ENCODE measurements at places on chromosomes 2 and 18. TPM values are rescaled to one million over a fixed set of nuclear protein-coding genes. Genes with fewer than 3 reads are reported as not detected.

GRCh38 chr2:139177041-139177440, 396.9 kb upstream of the NXPH2 start:
- no peak for DNase-seq

DNA sequence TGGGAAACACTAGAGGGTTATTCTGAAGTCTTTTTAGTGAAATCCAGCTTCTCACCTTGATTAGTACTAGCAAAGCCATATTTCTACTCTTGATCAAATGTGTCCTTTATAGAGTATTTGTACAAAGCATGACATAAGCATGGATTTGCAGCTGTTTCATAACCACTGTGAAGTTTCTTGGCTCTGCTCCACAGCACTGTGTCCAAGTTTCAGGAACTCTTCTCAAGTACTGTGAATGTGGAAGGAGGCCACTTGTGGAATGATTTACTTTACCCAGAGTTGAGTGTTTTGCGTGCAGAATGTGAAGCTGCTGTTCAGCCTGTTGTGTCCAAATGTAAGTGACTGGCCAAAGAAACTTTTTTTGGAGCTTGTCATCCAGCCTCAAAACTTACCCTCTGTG, 16.2 kb upstream of the MAPRE2 start:
- no peak for DNase-seq

- no peak for DNase-seq
Measured at GRCh38 chr18:34339155-34339554, 114.4 kb upstream of the NOL4 start.

GRCh38 chr2:49003201-49003600, 151.1 kb downstream of the FSHR start:
- no peak for DNase-seq

Gene ZNF521
- not detected for total RNA-seq

DNA sequence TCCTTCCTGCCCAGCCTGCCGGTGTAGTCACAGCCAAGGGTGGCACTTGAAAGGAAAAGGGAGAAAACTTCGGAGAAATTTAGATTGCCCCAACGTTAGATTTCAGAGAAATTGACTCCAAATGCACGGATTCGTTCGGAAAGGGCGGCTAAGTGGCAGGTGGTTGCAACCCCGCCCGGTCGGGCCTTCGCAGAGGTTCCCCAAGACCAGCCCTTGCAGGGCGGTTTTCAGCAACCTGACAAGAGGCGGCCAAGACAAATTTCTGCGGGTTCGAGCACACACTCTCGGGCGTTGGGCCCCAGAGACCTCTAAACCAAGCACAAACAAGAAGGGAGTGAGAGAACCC, 4.8 kb downstream of the ONECUT2 start:
- no peak for DNase-seq

DNA sequence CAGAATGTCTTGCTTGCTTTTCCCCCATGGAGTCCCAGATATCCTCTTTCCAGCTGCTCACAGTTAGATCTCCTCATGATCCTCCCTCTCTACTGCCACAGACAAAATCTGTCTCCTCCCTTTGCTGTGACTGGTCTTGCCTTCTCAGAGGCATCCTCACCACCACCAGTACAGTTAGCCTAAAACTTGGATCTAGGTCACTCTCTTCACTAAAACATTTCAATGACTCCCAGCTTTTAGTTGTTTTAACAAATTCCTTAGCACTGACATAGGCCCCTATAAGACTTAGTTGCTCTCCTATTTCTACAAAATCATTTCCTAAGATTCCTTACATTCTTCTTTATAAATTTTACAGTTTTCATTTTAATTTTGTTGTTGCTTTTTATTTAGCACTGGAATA, 734.2 kb upstream of the CHAC2 start:
- no peak for DNase-seq

GRCh38 chr2:85326406-85327159, 1.2 kb downstream of the TGOLN2 start:
- peak; percentile 78 for DNase-seq

Gene LMAN2L
- 7.9 TPM for total RNA-seq

Gene DSG4
- not detected for total RNA-seq

DNA sequence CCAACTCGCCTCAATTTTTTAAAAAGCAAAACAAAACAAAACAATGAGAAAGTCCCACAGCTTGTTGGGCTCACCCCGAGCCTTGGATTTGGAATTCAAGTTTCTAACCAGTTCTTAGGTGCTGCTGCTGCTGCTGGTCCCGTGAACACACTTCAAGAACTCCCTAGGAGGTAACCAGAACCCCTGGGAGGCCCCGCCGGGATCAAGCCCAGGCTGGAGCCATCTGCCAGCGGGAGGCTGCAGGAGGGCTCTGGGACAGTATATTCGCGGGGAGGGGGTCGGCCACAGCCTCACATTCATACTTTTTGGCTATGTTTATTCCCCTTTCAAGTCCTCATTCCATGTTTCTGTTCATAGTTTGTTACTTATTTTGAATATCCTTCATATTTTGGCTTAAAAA, 223.4 kb downstream of the TFCP2L1 start:
- no peak for DNase-seq

DNA sequence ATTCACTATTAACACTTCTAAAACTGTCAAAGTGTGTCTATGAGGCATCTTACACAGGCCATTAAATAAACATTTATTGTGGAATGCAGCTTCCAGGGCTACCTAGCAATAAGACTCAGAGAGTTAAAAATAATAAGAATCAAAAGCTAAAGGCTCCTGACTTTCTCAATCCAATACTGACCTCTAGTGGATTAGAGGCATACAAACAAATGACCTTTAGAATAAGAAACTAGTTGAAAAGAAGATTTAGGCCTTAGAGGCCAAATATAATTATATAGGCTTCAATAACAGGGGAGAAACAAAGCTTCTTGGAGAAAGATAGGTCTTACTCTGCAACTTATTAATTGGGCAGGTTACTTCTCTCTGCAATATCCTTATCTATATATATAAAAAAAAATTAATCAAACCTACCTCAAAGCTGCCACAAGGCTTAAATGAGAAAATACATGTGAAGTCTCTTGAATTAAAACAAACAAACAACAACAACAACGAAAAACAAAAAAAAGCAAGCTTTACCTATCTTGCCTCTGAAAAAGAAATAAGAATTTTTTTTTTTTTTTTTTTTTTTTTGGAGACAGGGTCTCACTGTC, 246.1 kb downstream of the EXOC6B start:
- no peak for DNase-seq

- DNase-seq: no peak
Measured at GRCh38 chr2:121638333-121638732, 10.9 kb downstream of the CLASP1 start.

- DNase-seq: peak; percentile 67
Measured at GRCh38 chr18:69947361-69948133, at the start of gene CD226. Gene CD226 (minus strand): TSS chr18:69947873. CDS start chr18:69947406, 467 bp downstream.

DNA sequence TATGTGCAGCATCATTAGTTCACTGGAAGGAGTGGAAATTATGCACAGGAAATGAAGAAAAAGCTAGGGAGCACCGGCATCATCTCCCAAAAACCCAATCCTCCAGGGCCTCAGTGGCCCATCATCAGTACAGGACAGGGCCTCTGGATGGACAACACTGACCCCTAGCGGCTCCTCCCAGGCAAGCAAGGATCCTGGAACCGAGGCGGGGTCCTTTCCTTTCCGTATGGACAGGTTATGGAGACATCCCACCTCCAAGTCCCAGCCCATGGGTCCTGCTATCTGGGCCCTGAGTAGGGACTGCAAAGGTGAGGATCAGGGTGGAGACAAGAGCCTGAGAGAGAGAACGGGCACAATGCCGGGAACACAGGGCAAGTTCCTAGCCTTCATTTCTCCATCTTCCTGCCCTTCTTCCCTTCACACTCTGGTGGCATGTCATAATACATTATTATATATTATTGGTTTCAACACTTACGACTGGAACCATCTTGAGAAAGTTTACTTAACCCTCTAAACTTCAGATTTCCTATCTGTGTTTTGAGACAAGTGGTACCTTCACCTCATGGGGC, 68.2 kb downstream of the ZNF516 start:
- no peak for DNase-seq

GRCh38 chr2:72024451-72025175, 123.0 kb downstream of the CYP26B1 start:
- no peak for DNase-seq

DNA sequence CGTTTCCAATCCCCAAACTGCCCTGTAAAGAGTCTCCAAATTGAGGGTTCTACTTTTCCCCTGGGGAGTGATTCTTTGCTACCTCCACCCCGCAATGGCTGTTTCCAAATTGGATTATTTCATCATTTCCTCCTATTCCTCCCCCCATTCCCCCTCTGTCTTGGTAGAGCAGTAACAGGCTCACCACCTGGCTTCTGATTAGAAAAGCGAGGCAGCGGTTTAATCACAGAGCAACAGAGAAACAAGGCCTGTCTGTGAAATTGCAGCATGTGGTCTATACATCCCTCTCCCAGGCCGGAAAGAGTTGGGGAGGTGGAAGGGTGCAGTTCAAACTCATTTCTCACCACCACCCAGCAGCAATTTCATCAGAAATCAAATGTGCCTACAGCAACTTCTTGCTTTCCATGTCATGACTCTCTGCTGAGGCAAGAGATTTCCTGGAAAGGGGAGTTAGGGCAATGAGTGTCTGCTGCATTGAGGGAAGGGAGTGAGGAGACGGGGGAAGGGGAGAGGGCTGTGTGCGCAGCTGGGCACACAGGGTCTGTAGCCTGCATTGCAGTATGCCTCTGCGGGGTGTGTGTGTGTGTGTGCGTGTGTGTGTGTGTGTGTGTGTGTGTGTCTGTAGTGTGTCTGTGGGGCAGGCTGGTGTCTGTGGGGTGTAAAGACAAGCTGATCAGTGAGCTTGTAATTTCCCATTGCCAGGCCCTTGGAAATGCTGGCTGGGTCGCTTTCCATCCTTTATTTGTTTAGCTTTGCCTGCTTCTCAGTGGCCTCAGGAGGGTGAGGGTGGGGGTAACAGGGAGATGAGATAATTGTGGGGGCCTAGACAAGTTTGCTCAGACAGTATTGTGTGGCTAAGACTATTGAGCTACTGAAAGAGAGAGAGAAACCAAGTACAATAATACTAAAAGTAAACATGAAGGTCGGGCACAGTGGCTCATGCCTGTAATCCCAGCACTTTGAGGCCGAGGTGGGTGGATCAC, 13.5 kb upstream of the IGFBP2 start:
- DNase-seq: peak; percentile 53

Gene ANKRD62
- not detected for total RNA-seq

Gene TBC1D8
- 0.29 TPM for total RNA-seq

DNA sequence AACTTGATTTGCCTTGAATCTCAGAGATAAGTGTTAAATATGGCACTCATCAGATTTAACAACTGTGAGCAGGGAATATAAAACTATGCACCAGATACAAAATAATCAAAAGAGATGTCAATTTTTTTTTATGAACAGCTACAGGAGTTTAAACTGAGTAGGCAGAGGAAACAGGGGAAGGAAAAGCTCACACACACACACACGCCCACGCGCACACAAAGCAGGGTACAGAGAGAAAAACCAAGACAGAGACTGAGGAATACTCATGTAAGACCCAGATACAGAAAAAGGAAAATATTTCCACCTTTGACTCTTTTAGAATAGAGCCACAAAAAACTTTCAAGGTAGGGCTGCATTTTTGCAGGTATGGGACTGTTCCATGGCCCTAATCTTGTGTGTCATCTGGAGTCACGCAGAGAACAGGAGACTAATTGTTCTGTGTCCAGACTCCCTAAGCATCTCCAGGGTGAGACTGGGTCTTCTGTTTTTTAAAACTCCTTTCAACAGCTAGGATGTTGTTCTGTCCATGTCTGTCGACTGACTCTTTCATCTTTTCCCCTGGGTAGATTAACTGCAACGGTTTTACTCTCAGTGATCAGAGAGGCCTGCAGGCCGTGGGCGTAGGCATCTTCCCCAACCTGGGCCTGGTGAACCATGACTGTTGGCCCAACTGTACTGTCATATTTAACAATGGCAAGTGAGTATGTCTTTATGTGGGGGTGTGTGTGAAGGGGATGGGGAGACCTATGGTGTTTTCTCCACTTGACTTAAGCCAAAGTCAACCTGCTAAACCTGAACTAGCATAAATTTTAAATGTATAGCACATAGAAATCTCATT, 23.0 kb downstream of the SMYD1 start:
- no peak for DNase-seq

GRCh38 chr2:48668992-48669391, 51.3 kb downstream of the GTF2A1L start:
- DNase-seq: no peak

Gene STARD7
- 143 TPM for total RNA-seq

Gene GPR45
- total RNA-seq: not detected

Measured in activated CD8-positive, alpha-beta T cell treated with anti-CD3 and anti-CD28 coated beads, Interleukin-2, amount 10 ng/mL, durations not matched to agents 7 days and 5 days (primary cell).